Daoy (cell line): ENCODE measurements at places on chromosomes 1 and 21. TPM values are rescaled to one million over a fixed set of nuclear protein-coding genes. Genes with fewer than 3 reads are reported as not detected.

- peak; percentile 67 for DNase-seq
These were observed 28.4 kb upstream of the FHAD1 start for GRCh38 chr1:15218287-15219279.

Gene CDC42BPA
- total RNA-seq, result 18.5 and 27.7 TPM in 2 replicates

- peak; percentile 39 for DNase-seq
These were observed 17.2 kb downstream of the DRAXIN start for GRCh38 chr1:11708554-11709350.

GRCh38 chr1:242847390-242847993 is 323.0 kb upstream of the PLD5 start:
- DNase-seq, result no peak

Gene NUDT4B
- total RNA-seq, result 5.7 and 30.9 TPM in 2 replicates

DNA sequence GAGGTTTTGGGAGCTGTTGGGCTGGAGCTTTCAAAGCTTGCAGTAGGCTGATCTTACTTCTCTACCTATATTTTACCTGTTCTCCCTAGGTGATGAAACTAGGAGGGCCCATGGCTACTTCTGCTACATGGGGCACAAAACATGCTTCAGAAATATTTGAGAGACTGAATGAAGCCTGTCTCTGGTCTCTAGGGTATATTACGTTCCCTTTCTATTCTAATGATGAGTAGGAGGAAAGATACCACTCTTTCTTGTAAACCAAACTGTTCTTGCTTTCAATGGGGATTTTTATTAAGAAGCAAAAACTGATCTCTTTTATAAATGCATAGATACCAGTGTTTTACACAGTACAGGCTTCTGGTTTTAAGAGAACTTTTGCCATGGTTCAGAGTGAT is 103.1 kb downstream of the GALNT2 start:
- DNase-seq, result no peak

Gene H6PD
- total RNA-seq, result 7.1 and 9.9 TPM in 2 replicates

DNA sequence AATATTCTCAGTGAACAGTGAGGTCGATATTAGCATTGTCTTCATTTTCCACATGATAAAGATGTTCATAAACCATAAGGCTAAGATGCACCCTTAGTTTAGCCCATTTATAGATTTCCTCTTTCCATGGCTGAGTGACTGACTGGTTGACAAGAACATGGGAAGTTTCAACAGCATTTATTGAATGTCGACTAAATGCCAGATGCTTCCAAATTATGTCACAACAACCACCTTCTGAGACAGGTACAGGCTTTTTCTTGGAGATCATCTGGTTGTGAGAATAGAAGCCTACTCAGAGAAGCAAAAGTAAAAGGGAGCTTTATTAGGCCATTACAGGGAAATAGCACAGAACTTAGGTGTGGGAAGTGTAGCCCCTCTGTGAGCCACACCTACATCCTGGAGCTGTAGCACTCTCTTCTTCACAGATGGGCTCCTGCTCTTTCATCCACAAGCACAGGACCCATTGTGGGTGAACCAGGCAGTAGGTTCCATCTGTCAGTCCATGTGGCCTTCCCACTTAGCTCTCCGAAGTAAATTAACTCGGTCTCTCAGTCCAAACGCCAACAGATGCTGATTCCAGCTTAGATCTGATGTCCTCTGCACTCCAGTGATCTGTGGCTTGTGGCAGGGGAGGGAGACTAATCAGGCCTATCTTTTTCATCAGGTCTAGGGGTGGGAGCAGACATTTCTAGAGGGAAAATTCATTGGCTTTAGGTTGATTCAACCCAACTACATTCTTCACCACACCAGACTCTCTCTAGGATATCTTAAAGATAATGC is 14.3 kb downstream of the ATP2B4 start:
- no peak for DNase-seq

DNA sequence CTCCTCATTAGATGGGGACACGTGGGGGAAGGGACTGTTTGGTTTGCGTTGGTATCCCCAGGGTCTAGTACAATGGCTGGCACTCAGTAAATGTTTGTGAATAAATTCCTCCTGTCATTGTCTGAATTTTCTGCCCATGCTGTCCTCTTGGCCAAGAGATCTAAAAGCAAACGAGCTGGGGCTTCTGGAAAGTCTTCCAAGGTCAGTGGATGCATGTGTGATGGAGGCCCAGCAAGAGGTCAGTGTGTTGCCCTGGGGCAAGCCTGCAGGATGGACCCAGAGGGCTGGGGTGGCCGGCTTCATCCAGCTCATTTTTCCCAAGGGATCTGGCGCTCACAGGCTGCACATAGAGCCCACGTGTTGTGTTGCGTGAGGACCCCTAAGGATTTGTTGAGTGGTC is 30.0 kb upstream of the JUN start:
- DNase-seq, result no peak

DNA sequence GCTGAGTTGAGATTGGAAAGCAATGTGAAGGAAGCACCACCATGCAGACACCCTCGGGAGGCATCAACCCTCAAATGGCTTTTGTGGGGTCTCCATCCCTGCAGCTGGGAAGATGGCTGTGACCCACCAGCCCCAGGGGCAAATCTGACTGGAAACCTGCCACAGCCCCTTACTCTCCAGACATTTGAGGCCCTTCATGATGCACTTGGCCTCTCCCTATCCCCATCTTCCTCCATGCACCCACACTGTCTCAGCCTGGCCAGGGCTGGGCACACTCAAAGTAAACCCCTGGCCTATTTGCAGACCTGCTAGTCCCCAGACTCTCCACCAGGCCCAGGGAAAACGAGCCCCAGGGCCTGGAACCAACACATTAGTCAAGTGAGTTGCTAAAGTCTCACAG is 205.2 kb downstream of the MATN1 start:
- DNase-seq, result no peak

DNA sequence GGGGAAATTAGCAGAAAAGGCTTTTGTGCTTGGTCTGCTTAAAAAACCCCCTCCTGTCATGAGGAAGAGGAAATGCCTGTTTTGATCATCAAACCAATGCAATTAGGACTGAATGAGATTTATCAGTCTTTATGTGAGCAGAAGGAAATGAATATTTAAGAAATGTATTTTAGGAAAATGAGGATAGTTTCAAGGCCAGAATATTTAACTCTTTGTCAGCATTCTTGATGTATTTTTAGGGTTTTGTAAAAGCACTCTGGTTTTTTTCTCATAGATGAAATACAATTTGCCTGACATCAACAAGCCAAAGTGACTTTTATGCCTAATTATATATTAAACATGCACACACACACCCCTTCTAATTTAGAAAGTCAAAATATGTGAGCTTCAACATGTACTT is 213.8 kb downstream of the GRIK1 start:
- DNase-seq, result no peak

DNA sequence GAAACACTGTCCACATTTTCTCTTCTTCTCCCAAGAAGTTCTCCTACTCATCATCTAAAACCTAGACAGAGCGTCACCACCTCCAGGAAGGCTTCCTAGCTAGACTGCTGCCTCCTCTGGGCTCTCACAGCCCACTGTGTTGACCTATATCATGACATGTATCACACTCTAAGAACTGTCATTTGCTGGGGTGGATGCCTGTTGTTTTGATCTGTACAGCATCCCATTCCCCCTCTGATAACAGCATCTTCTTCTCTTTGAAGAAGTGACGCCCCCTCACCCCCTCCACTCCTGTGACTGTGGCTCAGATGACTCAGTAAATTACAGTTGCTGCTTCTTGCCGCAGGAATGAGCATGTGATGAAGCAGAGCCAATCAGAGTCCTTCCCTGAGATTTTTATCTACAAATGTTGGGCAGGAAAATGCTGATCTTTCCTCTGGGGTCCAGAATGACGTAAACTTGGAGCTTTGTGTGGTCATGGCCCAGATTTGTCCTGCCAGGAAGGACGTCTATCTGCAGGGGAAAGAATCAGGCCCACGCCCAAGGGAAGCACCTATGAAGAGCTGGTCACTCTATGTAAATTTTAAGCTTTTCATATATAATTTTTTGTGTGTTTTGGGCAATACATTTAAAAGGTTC is 28.0 kb upstream of the FOXO6 start:
- DNase-seq, result peak; percentile 80
